ENCODE measurements at places on chromosomes 12 and 14. TPM values are rescaled to one million over a fixed set of nuclear protein-coding genes. Genes with fewer than 3 reads are reported as not detected.

GRCh38 chr12:48379794-48380193, 29.1 kb upstream of the ZNF641 start:
- no peaks in the 10 kb centered on the region for H3K4me1 ChIP-seq
- no peak overlapping the region for H3K4me3 ChIP-seq
- no peaks in the 10 kb centered on the region for H3K27me3 ChIP-seq
- no peak overlapping the region for H3K27ac ChIP-seq
- H3K36me3 ChIP-seq: no peaks in the 10 kb centered on the region

Gene SLC38A4
- not detected for total RNA-seq

DNA sequence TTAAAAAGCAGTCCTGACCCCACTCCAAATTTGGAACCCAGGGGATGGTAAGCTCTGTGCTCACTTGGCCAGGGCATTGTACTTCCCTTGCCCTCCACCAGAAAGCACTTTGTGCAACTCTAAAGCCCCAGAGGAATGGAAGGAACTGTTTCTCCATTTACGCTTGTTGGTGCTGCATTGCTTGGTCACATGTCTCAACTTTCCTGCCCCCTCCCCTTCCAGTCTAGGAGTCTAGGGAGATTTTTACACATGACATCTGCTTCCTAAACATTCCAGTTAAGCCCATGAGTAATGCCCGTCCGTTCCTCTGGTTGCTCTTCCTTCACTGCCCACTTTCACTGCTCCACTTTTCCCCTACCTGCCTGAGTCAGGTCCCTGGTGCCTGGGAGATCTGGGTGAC, 92.6 kb upstream of the MAP1LC3B2 start:
- no peak for DNase-seq
- no peak overlapping the region for H3K4me3 ChIP-seq
- no peaks in the 10 kb centered on the region for H3K36me3 ChIP-seq
- H3K27ac ChIP-seq: no peak overlapping the region

Gene BATF
- 179 TPM for total RNA-seq

Gene TAS2R8
- total RNA-seq: not detected

GRCh38 chr12:1564067-1564466, 30.3 kb downstream of the FBXL14 start:
- H3K4me1 ChIP-seq: no peaks in the 10 kb centered on the region
- DNase-seq: no peak
- H3K4me3 ChIP-seq: no peak overlapping the region
- H3K27ac ChIP-seq: no peak overlapping the region
- H3K36me3 ChIP-seq: no peaks in the 10 kb centered on the region

DNA sequence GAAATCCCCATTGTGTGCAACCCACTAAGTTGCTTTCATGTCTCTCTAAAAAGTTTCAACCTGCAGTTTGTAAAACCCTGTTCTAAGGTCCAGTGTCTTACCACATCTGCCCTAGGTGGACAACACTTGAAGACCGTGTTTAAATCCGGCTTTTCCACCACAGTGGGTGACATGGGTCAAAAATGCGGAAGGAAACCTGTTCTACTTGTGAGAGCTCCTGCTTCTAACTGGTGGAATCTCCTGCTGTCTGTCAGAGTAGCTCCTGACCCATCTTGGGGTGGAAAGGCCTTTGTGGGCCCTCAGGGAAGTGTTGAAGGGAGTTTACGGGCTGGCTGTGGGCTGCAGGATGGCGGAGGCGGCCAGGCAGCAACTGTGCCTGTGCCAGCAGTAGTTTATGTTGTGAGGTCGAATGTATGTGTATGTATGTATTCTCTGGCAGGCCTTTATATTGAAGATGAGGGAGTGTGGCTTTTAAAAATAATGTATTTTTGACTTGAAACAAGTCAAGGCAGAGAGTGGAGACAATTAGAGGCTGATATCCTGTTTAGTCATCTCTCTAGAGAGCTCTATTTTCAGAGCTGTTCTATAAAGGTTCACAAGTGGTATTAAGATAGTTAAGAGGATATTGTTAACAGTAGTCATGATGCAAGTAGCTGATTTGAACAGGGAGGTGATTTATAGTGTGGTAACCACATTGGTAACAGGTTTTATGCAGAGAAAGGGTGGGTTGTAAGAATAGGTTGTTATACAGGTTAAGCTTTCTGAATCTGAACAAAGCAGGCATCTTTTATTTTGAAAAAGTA, 67.0 kb downstream of the PRKCH start:
- H3K36me3 ChIP-seq: peaks cover 12% of the 10 kb centered on the region
- H3K4me3 ChIP-seq: no peak overlapping the region
- H3K4me1 ChIP-seq: peaks cover 23% of the 10 kb centered on the region
- H3K27ac ChIP-seq: no peak overlapping the region
- DNase-seq: peak; percentile 50

DNA sequence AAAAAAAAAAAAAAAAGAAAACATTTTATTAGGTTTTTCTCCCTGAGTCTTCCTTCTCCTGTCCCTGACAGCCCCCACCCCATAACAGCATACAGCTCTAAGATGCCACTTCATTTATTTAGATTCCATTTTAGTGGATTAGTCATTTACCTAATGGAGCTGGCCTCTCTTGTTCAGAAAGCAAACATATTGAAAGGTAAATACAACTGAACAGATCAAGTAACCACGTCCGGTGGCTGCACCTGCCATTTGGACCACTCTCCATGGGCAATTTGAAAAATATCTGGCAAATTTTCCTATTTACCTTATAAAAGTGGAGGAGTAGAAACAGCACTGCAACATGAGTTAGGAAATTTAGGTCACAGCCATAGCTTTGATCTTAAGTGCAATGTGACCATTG, 254.6 kb downstream of the C12orf42 start:
- no peaks in the 10 kb centered on the region for H3K27me3 ChIP-seq
- H3K36me3 ChIP-seq: no peaks in the 10 kb centered on the region
- H3K27ac ChIP-seq: no peak overlapping the region
- no peak overlapping the region for H3K4me3 ChIP-seq

DNA sequence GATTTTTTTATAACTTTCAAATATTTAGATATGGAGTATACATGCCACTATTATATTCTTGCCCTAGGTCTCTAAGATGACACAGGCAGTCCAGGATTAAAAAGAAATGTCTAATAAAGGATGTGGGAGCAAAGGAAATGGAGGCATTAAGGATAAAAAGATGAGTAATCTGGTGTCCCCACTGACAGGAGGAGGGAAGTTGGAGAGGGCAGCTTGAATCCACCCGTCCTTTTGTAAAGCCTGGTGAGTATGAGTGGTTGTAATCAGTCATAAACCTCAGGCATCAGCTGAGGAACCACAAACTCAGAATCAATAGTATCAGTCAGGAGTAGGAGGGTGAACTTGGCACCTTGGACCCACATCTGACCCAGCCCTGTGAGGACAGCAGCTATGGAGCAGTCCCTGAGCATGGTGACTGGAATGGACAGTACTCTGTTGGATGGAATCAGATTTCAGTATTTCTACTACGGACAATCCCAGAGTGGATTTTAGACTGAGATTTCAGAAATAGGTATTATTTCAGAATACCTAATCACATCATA, 100.5 kb downstream of the EXOC5 start:
- H3K4me3 ChIP-seq: no peak overlapping the region
- H3K4me1 ChIP-seq: no peaks in the 10 kb centered on the region
- H3K36me3 ChIP-seq: no peaks in the 10 kb centered on the region
- no peaks in the 10 kb centered on the region for H3K27me3 ChIP-seq

Gene CCDC196
- not detected for total RNA-seq

DNA sequence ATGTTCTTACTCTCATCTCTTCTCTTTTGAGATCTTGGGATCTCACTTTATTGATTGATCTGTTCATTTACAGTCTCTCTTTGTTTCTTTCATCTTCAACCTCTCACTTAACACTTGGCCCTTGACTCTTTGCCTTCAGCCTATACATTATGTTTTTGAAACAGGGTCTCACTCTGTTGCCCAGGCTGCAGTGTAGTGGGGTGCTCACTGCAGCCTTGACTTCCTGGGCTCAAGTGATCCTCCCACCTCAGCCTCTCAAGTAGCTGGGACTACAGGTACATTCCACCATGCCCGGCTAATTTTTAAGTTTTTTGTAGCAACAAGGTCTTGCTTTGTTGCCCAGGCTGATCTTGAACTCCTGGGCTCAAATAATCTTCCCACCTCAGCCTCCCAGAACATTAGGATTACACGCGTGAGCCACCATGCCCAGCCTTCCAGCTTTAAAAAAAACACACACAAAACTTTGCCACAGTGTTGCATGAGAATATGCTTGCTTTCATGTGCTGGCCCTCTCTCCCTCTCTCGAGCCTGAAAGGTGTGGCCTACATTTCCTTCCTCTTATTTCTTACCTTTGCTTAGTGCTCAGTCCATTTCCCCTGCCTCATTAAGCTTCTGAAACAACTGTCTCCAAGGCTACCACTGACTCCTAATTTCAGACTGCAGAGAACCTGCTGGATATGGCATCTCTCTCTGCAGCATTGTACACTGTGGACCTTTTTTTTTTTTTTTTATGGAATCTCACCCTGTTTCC, 9.9 kb downstream of the DIP2B start:
- peak overlapping the region; percentile 68 for H3K27ac ChIP-seq
- H3K36me3 ChIP-seq: peaks cover 2% of the 10 kb centered on the region
- H3K27me3 ChIP-seq: no peaks in the 10 kb centered on the region
- peaks cover 59% of the 10 kb centered on the region for H3K4me1 ChIP-seq
- H3K4me3 ChIP-seq: peak overlapping the region; percentile 5
- peak; percentile 21 for DNase-seq

GRCh38 chr12:19979584-19979983, 388.8 kb upstream of the PDE3A start:
- no peak overlapping the region for H3K27ac ChIP-seq
- no peak overlapping the region for H3K4me3 ChIP-seq
- DNase-seq: no peak
- H3K36me3 ChIP-seq: no peaks in the 10 kb centered on the region
- H3K27me3 ChIP-seq: no peaks in the 10 kb centered on the region
- no peaks in the 10 kb centered on the region for H3K4me1 ChIP-seq

- DNase-seq: no peak
- H3K36me3 ChIP-seq: no peaks in the 10 kb centered on the region
- no peak overlapping the region for H3K4me3 ChIP-seq
- H3K27ac ChIP-seq: no peak overlapping the region
- H3K27me3 ChIP-seq: no peaks in the 10 kb centered on the region
- no peaks in the 10 kb centered on the region for H3K4me1 ChIP-seq
Measured at GRCh38 chr14:104585966-104586697, 6.6 kb downstream of the C14orf180 start.

All from activated naive CD4-positive, alpha-beta T cell treated with anti-CD3 and anti-CD28 coated beads for 36 hours (primary cell).